ENCODE measurements at places on chromosomes 16 and 17. TPM values are rescaled to one million over a fixed set of nuclear protein-coding genes. Genes with fewer than 3 reads are reported as not detected.

DNA sequence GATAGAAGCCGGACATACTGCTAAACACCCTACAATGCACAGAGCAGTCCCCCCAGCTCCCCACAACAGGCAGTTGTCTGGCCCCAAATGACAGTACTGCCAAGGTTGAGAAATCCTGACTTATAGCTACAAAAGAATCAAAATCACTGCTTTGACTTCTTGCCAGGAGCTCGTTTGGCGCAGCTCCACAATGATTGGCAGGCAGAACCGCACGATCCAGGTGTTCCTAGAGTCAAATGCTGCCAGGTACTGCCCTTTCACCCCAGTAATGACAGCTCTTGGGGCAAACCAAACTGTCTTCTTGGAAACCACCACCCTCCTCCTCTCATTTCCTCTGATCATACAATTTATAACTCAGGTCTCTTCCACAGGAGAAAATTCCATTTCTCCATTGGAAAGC lies 2.2 kb upstream of the TMC5 start:
- DNase-seq, result no peak

CACNG1 gene
- not detected for total RNA-seq

GRCh38 chr16:65745-66144 lies 6.7 kb downstream of the RHBDF1 start:
- peak; percentile 90 for DNase-seq

DNA sequence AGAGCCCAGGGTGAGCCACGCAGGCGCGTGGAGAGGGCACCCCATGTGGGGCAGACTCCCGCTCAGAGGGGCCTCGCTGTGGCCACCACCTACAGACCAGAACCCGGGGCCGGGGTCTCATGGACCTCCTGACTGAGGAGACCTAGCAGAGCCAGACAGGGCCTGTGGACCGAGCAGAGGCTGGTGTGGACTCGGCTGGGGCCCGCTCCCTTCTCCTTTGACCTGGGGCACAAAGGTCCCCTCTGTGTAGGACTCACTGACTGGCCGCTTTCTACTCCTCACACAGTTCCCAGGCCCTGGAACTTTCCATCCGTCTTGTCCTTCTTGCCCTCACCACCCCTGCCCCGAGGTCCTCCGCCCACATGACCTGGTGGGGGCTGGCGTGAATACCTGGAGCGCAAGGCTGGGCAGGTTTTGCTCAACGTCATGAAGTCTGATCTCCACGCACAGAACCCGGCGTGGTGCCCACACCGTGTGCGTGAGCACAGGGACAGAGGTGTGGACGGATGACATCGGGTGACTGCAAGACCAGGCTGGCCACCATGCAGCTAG lies 44.7 kb upstream of the ACSF3 start:
- DNase-seq, result peak; percentile 56

SMIM36 gene
- total RNA-seq, result not detected

DNA sequence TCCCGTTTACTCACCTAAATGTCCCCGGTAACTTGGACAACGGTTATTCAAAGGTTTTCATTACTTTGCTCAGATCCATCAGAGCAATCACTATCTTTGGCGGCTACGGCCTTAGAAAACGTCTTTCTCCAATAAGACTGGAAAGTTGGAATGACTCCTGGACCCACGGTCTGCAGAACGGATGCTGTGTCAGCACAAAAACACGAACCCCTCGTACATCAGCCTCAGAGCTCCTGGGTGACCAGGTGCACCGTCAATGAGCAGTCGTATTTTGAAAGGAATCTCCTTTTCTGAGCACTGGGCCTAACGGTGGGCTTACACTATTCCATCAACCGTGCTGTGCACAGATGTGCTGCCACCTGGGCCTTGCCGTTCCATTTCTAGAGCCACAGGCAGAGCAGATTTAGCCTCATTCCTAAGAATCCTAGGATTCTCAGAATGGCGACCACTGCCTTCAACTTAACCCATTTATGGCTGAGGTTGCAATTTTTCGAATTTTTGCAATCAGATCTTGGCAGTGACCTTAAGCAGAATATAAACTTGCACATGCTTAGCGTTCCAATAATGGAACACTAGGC lies 110.8 kb upstream of the ZNF750 start:
- peak; percentile 36 for DNase-seq

ZNF624 gene
- 2.5 TPM for total RNA-seq

DNA sequence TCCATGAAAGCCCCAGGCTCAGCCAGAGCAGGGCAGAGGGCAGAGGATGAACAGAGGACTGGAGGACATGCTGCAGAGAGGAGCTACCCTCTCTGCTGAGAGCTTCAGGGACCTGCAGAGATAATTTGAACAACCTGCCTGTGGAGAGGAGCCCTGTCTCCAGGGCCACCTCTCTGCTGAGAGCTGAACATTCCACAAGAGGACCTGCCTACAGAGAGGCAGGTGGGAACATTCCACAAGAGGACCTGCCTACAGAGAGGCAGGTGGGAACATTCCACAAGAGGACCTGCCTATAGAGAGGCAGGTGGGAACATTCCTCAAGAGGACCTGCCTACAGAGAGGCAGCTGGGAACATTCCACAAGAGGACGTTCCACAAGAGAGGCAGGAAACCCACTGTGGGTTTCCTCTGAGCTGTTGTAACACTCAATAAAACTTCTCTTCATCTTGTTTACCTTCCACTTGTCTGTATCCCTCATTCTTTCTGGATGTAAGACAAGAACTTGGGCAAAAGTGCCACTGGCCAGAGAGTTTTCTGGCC lies 551.9 kb upstream of the CA10 start:
- DNase-seq, result no peak

GRCh38 chr16:27334838-27335237 lies 21.1 kb downstream of the IL4R start:
- DNase-seq, result no peak

DNA sequence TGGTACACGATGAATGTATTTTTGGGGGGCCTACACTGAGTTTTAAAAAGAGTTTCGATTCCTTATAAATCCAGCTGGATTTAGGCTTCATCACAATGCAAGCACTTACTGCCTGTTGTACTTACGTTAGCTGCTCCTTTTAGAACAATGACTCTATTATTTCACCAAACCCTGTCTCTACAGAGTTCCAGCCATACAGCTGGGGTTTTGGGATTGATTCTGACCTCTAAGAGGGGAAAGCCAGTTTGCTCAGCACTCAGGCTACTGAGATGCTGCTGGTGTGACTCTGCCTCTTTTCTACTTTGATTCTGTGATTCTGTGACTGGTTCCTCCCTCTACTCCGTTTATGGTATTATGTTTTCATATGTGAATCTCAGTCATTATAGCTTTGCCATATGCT lies 329.7 kb downstream of the ABCC12 start:
- DNase-seq, result no peak

- DNase-seq, result peak; percentile 79
Measured at GRCh38 chr16:67562918-67563707, 787 bp downstream of the CTCF start.

DNA sequence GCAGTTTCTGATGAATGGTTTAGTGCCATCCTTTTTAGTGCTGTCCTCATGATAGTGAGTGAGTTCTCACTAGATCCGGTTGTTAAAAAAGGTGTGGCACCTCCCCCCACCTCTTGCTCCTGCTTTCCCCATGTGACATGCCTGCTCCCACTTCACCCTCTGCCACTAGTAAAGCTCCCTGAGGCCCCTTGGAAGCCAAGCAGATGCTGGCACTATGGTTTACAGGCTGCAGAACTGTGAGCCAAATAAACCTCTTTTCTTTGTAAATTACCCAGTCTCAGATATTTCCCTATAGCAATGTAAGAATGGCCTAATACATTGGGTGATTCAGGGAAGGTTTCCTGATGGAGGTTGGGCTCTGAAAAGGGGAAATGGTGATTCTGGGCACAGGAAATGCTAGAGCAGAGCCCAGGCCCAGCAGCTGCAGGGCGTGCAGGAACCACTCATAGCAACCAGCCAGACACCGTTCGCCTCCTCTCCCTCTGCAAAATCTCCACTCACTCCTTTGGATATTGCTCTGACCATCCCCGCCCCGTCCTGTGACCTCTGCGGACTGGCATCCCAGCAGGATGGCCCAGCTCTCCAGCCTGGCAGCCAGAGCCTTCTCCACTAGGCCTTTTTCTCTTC lies 2.6 kb upstream of the ADORA2B start:
- DNase-seq, result peak; percentile 63
